T-helper 17 cell (primary cell): ENCODE measurements at places on chromosomes 12 and 14.
A peak's percentile ranks its signal among the peaks of the same experiment; 100 is the strongest.

DNA sequence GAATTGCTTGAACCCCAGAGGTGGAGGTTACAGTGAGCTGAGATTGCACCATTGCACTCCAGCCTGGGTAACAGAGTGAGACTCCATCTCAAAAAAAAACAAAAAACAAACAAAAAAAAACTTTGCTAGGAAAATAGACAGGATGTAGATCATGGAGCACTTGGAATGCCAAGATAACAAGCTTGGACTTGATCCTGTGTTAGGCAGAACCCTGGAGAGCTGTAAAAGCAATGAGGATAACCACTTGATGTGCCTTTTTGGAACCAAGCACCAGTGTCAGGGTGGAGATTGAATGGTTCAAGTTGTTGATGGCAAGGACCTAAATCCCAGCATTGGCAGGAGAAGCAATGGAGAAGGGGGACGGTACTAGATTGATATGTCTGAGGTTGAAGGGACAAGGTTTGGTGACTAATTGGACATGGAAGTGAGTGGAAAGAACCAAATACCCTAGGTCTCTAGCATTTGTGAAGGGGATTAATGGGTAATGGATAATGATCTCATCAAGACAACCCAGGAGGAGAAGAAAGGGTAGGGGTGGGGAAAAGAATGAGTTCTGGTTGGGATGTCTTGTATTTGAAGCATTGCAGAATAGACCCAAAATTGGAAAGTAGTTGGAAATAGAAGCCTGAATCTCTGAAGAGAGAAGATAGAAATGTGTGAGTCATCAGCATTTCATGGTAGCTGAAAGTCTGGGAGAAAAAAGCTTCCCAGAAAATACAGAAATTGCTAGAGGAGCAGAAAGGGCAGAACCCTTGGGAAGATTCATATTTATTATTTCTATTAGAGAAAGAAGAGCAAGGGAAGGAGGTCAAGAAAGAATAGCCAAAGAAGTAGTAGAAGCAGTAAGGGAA lies 176.7 kb downstream of the NUAK1 start:
- DNase-seq, result no peak

DNA sequence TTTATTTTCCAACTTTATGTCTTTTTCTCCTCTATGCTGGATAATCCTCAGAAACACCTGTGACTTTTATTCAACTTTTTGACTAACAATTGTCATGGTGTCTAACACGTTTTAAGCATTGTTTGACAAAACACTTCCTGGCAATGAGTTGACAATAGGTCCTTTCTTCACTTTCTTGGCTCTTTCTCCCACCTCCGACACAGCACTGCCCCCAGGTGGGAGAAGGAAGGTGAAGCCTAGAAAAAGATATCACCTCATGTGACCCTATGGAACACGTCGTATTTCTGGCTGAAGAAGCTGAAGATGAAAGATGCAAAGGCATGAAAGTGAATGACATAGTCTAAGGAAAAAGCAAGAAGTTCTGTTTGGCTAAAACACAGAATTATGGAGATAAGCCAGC lies 430.0 kb downstream of the ETNK1 start:
- DNase-seq, result no peak

DNA sequence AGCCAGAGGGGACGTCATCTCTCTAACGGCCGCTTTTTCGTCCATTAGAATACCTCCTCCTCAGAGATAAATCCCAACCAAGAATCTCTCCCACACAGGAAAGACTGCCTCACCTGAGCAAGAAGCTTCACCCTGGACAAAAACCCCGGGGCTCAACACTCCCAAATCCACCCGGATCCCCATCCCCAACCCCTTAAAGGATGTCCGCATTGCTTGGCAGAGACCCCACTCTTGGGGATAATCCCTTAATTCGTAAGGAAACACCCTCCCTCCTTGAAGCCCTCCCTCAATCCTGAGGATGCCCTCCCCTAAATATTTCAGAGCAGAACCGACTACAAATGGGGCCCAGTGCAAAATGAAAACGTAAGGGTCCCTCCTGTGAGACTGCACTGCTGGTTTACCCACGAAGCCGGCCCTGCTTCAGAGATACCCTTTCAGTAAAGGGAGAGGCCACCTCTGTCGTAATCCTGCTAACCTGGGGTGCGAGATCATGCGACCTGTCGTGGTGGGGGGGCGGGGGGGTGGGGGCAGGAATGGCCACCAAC lies 655 bp upstream of the DYNLL1 start:
- DNase-seq, result no peak

DNA sequence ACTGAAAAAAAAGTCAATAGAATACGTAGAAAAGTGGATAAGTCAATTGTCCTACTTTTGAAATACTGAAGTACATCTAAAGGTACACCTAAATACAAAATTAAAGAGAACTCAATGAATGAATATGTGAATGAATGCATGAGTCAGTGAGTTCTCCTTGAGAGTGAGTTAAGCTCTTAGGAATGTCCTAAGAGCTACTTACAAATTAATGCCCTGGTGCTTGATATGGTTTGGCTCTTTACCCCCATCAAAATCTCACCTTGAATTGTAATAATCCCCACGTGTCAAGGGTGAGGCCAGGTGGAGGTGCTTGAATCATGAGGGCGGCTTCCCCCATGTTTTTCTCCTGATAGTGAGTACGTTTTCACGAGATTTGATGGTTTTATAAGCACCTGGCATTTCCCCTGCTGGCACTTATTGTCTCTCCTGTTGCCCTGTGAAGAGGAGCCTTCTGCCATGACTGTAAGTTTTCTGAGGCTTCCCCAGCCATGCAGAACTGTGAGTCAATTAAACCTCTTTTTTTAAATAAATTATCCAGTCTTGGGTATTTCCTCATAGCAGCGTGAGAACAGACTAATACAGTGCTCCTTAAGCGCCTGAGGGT lies 192.2 kb upstream of the ARHGAP5 start:
- DNase-seq, result no peak

- DNase-seq, result no peak
Observed at GRCh38 chr12:131126662-131127173, 173.0 kb downstream of the ADGRD1 start.

DNA sequence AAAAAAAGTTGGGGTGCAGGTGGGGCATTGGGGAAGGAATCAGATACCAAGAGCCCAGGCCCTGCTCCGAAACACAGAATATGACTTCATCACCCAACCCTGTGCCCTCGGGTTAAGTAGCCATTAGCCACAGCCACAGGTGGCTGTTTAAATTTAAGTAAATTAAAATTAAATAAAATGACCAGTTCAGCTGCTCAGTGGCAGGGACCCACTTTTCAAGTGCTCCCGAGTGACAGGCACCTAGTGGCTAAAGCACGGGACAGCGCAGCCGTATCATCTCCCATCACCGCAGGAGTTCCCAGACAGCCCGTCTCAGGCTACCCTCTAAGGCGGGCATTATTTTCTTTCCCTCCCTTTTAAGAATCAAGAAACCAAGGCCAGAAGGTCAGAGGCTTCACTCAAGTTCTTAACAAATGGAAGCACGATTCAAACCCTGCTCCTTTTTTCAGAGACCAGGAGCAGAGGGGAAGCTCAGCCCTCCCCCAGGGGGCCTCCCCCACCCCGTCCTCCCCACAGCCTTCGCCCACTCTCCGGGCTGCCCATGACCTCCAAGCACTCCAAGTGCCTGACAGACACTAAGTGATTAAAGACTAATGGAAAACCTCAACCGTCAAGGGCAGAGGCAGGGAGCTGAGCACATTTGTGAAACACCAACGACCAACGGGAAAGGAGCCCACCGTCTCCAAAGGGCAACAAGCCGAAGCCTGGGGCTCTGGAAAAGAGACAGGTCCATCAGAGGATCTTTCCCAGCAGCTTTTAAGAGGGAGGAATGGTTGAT lies 5.2 kb downstream of the NCOR2 start:
- no peak for DNase-seq

DNA sequence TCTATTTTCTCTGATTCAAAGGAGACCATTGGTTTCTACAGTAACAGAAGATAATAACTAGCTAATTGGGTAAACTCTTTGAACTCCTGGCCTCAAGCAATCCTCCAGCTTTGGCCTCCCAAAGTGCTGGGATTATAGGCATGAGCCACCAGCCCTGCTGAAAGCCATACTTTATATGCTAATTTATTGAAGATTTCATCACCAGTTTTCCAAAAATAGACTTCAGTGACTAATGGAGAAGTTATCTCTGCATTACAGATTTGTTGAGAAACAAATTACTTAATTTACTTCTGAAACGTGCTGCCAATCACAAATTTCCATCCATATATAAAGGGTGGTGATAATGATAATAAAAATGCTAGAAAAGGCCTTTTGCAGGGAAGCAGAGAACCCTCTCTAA lies 1758.1 kb upstream of the SEL1L start:
- DNase-seq, result no peak

GRCh38 chr12:112375105-112375504 lies 7.1 kb downstream of the HECTD4 start:
- DNase-seq, result no peak

GRCh38 chr12:11863478-11863906 lies 207.2 kb upstream of the BCL2L14 start:
- DNase-seq, result no peak

DNA sequence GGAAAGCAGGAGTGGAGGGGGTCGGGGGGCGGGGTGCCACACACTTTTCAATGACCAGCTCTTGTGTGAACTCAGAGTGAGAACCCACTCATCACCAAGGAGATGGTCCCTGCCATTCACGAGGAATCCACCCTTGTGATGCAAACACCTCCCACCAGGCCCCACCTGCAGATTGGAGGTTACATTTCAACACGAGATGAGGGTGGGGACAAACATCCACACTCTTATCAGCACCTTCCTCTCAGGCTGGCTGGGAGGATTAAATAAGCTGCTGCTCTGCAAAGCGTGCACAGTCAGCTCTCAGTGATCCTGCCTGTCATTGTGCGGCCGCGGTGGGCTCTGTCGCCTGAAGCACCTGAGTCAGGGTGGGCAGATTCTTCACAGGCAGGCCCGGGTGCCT lies 39.7 kb downstream of the AACS start:
- no peak for DNase-seq

GRCh38 chr12:104485651-104486362 lies 29.1 kb downstream of the CHST11 start:
- DNase-seq, result no peak

GRCh38 chr12:72072592-72073212 lies 134.1 kb downstream of the TPH2 start:
- DNase-seq, result no peak

- DNase-seq, result peak; percentile 20
Observed at GRCh38 chr12:122031342-122032216, 9.9 kb downstream of the BCL7A start.

- peak; percentile 16 for DNase-seq
Observed at GRCh38 chr12:2052826-2053678, at the start of gene CACNA1C. TSS of gene CACNA1C (plus strand) at chr12:2052987. CDS start at chr12:2053563, 576 bp downstream.

DNA sequence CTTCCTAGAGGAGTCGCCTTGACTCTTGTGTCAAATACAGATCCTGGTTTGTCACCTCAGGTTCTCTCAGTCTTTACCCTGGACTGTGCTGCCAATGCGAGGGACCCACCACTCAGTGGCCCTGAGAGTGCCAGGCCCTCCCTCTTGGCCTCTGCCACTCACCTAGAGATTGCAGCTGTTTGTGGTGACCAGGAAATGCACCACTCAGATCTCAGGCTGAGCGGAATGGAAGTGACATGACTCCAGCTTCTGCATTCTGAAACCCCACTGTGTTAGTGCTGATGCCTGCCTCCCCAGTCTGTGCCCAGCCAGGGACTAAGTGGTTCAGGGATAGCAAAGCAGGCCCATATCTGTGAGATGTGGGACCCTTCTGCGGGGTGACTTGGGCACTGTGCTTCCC lies 27.8 kb upstream of the NEDD1 start:
- no peak for DNase-seq

GRCh38 chr12:77343291-77343690 lies 277.9 kb upstream of the E2F7 start:
- no peak for DNase-seq
